ENCODE measurements at places on chromosomes 3 and 15.

DNA sequence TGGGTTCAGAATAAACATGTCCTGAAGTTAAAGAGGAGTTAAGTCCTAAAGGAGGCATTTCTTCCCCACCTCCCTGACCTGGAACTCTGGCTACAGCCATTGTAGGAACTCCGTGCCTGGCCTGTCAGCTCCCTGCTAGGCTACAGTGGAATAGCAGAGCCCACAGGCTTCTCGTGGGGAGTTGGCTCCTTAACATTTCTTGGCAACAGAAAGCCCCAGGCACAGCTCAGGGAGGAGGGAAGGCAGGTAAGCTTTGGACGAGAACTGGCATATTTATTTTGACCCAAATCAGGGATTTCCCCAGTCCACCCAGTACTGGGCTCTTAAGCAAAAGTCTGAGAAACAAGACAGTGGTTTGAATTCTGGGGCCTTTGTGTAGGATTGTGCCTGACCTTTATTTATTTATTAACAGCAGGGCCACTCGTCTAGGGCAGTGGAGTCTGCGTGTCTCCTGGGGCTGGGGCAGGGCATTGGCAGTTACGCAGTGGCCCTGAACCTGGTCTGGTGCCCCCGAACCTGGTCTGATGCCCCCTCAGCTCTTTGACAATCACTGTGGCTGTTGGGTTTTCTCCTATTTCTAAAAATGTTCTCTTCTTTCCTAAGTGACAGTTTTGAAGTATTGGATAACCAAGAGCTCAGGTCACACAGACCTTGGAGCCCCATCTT is 7.9 kb upstream of the ISG20 start:
- DNase-seq, result no peak

- no peak for DNase-seq
Observed at GRCh38 chr3:37039161-37039846, 46.0 kb downstream of the MLH1 start.

DNA sequence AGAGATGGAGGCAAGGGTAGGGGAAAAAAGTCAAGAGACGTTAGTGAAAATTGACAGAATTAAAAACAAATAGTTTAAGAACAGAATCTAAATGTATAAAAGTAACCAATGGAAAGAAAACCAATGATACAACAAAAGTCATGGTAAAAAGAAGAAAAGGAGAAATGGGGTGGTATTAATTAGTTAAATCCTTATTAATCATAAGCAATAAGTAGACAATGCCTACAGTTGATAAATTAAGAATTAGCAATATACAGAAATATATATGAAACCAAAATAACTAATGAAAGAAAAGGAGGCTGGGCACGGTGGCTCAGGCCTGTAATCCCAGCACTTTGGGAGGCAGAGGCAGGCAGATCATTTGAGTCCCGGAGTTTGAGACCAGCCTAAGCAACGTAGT is 23.8 kb downstream of the EPM2AIP1 start:
- no peak for DNase-seq

GRCh38 chr15:63628123-63628822 is 31.1 kb downstream of the FBXL22 start:
- no peak for DNase-seq

- no peak for DNase-seq
Observed at GRCh38 chr15:42405863-42406482, 46.7 kb downstream of the CAPN3 start.

- no peak for DNase-seq
Observed at GRCh38 chr3:107284612-107285011, 92.6 kb upstream of the CCDC54 start.

DNA sequence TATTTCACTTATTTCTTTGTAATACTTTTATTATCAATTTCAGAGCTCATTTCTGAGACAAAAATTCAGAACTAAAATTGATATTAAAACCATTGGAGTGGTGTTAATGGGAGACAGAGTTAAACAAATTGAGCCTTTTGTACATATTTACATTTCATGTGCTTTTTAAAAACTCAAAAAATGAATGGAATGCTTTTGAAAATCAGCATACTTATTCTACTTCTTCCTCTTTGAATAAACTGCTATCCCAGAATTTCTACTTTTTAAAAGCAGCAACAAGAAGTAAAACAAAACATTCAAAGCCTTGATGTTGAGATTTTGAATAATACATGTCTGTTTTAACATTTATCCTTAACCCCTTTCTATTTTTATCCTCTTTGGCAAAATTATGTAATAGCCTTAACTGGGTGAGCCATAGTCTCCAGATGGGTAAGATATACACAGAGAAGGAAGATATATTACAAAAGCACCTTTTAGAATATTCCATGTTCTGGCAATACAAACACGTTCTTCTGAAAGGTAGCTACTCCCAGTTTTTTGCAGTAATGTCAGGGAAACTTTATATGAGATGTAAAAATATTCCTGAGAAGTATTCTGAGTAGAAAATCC is 123.6 kb downstream of the MBNL1 start:
- DNase-seq, result no peak

DNA sequence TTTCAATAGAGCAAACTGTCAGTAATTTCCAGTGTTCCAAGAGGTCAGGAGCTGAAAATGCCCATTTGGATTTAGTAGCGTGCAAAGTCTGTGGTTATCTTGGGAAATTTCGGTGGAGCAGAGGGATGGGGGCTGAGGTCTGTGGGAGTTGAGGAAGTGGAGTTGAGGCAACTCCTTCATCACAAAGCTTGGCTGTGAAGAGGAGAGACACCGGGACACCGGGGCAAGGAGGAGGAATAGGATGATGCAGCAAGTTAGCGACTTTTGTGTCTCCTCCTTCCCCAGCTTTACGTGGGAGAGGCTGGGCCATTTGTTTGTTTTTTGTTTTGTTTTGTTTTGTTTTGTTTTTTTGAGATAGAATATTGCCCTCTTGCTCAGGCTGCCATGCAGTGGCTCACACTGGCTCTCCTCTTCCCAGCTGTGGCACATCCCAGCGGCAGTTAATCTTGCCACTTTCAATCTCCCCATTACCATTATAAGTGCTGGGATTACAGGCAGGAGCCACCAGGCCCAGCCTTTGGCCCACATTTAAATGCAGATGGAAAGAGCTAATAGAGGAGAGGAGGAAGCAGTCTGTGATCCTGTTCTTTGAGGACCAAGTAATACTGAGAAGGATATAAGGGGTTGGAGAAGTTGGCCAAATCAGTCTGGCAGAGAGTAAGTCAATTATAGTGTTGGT is 47.1 kb downstream of the CRTC3 start:
- no peak for DNase-seq

DNA sequence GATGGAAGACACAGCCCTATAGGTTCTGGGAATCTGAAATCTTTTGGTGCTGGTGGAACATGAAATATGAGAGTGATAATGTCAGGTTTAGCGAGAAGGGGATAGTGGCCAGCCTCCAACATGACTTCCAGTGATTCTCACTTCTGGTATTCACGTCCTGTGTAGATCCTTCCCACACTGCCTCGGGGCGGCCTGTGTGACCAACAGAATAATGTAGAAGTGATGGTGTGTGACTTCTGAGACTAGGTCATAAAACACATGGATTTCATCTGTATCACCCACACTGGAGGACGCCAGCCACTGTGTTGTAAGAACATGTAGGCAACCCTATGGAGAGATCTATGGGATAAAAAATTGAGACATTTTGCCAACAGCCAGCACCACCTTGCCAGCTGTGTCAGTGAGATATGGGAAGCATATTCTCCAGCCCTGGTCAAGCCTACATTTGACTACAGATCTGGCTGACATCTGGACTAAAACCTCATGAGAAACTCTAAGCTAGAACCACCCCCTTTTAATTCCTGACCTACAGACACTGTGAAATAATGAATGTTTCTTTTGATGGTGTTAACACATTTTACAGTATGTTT is 25.5 kb upstream of the NUDT16 start:
- DNase-seq, result no peak

- DNase-seq, result no peak
Observed at GRCh38 chr15:31400222-31400927, 73.7 kb downstream of the KLF13 start.

- DNase-seq, result no peak
Observed at GRCh38 chr15:89947385-89947784, 34.6 kb upstream of the ARPIN start.

GRCh38 chr15:59344311-59344710 is 28.4 kb downstream of the MYO1E start:
- DNase-seq, result no peak

DNA sequence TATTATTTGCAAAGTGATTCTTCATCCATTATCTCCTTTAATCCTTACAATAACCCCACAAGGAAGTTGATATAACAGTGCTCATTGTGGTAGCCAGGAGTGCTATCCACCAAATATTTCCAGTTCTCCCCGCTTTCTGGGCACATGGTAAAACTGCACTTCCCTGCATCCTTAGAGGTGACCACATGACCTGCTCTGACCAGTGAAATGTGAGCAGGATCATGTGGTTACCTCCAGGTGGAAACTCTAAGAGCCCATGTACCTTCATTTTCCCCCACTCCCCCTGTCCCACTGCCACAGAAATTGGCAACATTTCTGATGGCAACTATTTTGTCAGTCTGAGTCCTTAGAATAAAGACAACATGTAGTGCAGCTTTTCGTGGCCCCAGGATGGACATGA is 89.7 kb downstream of the MRPL46 start:
- DNase-seq, result no peak

- DNase-seq, result no peak
Observed at GRCh38 chr3:147513785-147514184, 104.6 kb downstream of the ZIC1 start.

DNA sequence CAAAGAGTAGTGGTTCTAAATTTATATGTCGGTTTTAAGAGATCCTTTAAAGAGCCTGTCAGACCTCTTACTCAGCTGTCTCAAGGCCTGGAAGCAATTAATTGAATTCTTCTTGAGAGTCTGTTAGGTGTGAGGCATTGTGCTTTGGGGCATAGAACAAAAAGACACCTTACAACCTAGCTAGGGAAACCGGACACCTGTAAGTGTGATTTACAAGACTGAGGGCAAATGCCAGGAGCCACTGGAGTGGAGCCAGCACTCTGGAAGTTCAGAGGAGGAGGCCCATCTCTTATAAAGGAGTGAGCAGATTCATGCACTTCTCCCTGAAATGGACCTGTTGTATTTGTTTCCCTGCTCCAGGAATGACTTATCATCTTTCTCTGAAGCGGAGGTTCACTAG is 97.7 kb upstream of the NUDT16 start:
- peak; percentile 8 for DNase-seq

GRCh38 chr3:17070161-17070959 is 185.6 kb downstream of the PLCL2 start:
- peak; percentile 79 for DNase-seq

DNA sequence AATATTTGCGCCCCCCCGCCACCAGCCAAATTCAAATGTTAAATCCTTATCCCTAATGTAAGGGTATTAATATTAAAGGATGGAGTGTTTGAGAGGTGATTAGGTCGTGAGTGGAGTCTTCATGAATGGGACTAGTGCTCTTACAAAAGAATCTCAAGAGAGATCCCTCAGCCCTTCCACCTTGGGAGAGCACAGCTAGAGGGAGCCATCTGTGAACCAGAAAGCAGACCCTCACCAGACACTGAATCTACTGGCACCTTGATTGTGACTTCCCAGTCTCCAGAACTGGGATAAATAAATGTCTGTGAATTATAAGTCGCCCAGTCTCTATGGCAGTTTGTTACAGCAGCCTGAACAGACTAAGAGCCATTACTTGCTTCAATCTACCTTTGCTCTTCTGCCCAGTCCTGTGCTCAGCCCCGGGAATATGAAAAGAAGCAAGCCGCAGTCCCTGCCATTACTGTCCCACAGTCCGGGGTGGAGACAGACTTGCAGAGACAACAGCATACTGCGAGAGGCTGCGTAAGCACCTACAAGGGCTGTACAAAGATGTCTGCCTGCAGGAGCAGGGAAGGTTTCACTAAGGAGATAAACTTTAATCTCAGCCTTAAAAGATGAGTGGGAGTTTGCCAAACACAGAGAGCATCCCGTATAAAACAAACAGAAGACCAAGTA is 110.7 kb upstream of the TMCO5A start:
- no peak for DNase-seq

- no peak for DNase-seq
Observed at GRCh38 chr3:71241981-71242560, 341.5 kb downstream of the FOXP1 start.

- DNase-seq, result peak; percentile 100
Observed at GRCh38 chr3:143971359-143972154, at the start of gene DIPK2A. TSS of gene DIPK2A (plus strand) at chr3:143971823. CDS start at chr3:143972333, 510 bp downstream.

GRCh38 chr3:113695431-113695785 is 1.0 kb downstream of the USF3 start:
- no peak for DNase-seq

- DNase-seq, result no peak
Observed at GRCh38 chr15:52653431-52653964, 25.7 kb downstream of the ATOSA start.

DNA sequence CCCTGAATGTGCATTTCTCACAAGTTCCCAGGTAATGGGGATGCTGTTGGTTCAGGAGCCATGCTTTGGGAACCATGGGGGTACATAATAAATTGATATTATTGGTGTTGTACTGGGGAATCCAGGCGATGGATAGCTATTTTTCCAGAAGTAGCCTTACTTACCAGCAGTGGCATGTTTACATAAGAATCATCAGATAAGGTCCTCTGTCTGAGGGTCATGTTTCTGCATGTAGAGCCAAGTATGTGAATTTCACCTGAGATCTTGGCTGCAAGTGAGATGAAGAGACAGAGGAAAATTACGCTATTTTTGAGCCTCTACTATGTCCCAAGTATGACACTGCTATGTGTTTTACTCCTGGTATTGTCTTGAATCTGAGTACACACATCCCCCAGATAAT is 26.3 kb downstream of the GPD1L start:
- DNase-seq, result no peak

- DNase-seq, result no peak
Observed at GRCh38 chr15:45670091-45670490, 35.3 kb downstream of the SQOR start.

DNA sequence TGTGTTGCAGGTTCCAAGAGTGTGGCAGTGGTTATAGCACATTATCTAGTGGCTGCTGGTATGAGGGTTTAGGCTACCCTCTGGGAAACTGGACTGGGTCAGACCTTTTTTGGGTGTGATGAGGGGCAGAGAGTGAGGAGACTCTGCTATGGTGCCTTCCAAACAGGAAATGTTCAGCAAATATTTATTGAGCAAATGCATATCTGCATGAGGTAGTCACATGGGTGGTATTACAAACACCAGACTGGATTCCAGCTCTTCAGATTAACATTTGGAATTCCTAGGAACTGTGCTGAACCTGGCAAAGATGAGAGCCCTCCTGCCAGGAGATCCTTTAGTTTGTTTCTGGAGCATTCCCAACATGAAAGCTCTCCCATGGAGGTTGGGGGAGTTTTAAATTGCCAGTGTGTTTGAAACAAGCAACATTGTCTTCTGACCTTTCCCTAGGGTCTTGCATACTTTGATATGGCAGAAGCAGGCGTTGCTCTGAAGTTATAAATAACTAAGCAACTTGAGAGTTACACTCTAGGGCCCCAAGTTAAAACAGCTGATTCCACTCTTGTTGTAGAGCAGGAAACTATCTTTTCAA is 341.2 kb upstream of the C2CD4B start:
- DNase-seq, result no peak

Measured in NCI-H1105 treated with DMSO at 0.1 percent for 48 hours (cell line).